Dermis blood vessel endothelial cell (primary cell): ENCODE measurements at places on chromosomes 4 and X.

- no peak for DNase-seq
Measured at GRCh38 chr4:16116493-16116990, 32.7 kb upstream of the PROM1 start.

DNA sequence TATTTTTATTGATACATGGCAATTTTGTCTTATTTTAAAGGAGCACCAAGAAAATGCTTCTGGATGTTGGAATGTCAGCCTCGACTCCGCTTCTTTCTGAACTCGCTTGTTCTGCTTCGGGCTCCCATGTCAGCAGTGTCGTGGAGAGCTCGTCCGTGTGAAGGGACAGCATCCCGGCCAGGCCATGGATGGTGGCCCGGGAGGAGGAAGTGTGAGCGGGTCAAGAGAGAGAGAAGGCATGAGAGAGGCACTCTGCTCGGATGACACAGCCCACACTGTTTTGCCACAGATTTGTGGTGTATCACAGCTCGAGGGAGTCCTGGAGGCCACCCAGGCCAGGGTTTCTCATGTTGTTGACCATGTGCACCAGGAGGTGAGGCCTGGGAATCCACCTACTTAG is 107.0 kb downstream of the TRAPPC11 start:
- DNase-seq, result no peak

DNA sequence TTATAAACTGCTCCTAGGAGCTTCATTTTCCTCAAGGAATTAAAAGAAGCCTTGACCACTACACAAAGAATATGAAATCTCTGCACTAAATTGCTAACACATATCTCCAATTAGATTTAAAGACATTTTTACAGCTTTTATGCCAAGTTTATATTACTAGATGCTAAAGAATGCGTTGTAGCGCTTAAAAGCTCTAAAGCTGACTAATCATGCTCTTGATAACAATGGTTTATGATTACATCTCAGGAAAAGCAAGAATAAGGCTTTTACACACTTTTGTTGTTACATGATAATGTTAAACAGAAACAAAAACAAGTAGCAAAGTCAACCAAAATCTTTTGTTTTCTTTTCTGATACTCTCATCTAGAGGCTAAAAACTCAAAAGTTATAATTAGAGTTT is 44.7 kb downstream of the SLC10A7 start:
- peak; percentile 70 for DNase-seq

GRCh38 chr4:23889814-23890341 is at the start of gene PPARGC1A:
PPARGC1A (minus strand) TSS chr4:23890047; CDS start chr4:23889957, 90 bp downstream.
- no peak for DNase-seq

DNA sequence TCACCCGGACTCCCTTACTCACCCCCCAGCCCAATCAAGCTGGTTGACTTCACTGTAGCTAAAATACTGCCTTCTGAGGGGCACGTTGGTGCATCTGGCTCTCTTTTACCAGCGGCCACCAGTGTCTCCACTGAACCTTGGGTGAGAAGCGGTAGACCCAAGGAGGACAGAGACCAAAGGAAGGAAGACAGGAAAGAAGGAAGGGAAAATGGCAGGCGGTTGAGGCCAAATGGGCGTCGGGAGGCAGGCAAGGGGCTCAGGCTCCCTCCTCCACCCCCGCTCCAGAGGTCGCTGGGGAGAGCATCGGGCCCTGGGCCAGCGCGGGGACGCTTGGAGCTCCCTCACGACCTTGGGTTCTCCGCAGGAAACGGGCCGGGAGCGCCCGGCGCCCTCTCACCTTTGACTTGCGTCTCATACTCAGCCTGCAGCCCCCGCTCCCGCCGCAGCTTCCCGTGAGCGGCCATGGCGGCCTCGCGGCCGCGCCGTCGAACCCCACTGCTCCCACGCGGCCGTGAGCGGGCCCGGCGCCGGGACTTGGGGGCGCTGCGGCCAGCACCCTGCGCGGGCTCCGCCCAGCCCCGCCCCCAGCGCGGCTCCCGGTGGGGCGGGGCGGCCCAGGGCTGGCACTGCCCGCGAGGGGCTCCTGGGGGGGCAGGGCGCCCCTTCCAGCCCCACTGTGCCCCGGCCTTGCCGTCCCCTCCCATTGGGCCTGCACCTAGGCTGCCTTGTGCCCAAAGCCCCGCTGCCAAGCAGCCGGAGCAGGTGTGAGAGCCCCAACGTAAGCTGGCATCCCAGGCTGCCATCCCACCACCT is at the start of gene ARHGAP4:
Gene ARHGAP4, minus strand, starts transcription at position 526 of the 813 bp plus-strand sequence. Its CDS starts 62 bp downstream, at position 464.
- DNase-seq, result peak; percentile 17

DNA sequence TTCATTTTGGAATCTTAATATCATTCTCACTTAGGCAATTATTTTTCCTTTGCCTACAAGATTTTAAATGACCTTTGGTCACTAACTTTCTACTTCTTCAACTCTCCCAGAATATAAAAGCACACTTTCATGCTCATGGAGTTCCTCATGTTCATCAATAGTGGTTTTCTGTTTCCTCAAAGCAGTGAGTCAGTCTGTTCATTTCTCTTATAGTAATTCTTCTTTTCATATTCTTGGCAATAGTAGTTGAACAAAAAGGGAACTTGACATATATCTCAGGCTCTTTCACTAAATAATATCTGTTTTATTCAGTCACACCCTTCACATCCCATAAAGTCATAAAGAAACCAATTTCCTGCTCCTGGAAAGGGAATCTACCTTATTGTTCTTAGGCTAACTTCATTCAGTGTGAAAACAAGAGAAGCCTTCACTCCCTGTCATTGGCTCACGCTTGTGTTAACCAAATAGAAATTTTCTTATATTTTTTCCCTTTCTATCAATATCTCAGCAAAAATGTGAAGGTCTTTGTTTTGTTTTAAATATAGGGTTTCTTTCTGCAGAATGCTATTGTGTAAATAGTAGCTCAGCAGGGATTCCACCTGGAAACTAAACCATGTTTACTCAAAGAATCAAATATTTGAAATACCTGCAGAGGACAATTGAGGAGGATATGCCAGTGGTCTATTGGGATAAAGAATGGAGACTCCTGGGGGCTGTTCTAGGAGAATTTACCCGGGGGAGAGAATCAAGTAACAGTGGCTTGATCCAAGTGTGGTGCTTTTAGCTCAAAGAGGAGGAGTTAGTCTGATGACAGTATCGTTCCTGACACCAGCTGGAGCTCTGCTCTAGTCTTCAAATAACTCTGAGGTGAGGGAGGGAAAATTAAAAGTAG is 13.4 kb upstream of the TNIP3 start:
- DNase-seq, result no peak

- DNase-seq, result peak; percentile 8
Measured at GRCh38 chrX:132022198-132022966, 720 bp upstream of the STK26 start.

GRCh38 chr4:184343502-184344177 is 126.0 kb upstream of the ENPP6 start:
- DNase-seq, result peak; percentile 87

- DNase-seq, result no peak
Measured at GRCh38 chrX:133513123-133513522, 97.8 kb upstream of the GPC4 start.

- DNase-seq, result no peak
Measured at GRCh38 chr4:89164400-89164799, 53.1 kb downstream of the TIGD2 start.

DNA sequence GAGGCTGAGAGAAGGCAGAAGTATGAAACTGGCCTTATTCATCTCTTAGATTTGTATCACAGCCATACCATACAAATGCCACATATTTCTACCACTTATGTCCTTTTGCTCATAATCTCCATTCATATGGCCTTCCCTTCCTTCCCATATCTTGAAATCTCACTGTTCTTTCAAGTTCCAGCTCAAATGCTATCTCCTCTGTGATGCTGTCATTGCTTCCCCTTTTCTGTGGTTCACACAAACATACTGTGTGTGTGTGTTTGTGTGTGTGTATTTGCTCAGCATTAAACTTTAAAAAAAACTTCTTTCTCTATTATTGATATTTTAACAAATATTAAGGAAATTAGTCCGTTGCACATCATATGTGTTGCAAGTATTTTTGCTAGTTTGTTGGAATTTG is 26.7 kb downstream of the PHKA1 start:
- no peak for DNase-seq

GRCh38 chr4:8774071-8774470 is 97.6 kb downstream of the HMX1 start:
- DNase-seq, result no peak

DNA sequence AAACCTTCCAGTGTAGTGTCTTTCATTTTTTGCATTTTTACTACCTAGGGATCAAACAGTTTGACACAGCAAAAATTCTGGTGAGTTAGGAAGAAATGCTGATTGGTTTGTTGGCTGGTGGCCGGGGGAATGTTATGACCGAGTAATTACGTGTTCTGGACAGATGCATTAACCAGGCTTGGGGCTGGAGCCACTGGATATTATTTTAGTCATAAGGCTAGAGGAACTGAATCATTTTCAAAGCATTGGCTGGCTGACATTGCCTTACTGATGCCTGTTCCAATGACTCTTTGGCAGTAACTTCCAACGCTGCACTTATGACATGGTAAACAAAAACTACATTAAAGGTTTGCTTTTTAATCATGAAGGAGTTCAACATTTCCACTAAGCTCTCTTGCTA is 84.6 kb downstream of the FBXO8 start:
- DNase-seq, result peak; percentile 39

GRCh38 chrX:69531031-69531755 is 27.1 kb downstream of the NALF2 start:
- no peak for DNase-seq

DNA sequence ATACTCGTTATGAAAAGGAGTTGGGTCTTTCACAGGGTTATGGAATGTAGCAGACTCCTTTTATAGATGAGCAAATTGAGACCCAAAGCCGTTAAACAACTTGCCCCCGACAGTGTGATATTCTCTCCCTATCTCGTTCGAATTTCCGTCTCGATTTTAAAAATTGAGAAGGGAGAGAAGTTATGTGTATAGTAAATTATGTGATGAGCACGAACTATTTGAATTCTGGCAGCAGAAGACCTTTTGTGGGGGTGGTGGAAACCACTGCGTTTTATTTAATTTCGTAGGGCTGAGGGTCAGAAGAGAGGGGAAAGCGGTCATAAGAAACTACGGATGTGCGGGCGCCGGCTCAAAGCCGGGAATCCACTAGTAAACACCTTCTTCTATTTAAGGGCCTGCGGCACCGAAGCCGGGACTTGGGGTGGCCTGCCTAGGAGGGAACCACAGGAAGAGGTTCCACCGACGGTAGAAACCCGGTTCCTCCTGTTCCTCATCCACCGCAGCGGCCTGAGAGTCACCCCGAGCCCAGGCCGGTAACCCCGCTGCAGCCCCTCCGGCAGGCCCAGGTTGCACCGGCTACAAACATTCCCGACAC is 1.5 kb upstream of the DDX3X start:
- DNase-seq, result peak; percentile 53

- no peak for DNase-seq
Measured at GRCh38 chrX:6307156-6307555, 78.5 kb upstream of the NLGN4X start.

DNA sequence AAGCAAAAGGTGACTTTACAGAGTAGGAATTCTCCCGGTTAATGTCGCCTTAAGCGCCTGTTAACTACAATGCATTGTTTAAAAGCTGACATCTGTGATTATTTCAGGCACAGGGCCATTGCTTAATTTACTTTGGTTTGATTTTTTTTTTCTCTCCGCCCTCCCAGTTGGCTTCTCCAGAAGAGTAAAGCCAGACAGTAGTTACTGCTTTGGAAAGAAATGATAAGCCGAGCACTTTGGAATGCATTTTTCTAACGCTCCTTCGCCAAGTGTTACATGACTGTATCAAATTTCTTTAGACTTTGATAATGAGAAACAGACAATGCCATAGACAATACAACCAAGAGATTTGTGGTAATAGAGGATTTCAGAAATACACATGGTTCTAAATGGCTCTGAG is 383.0 kb upstream of the TENM3 start:
- no peak for DNase-seq

- DNase-seq, result no peak
Measured at GRCh38 chr4:70908993-70909556, 6.9 kb downstream of the MOB1B start.

DNA sequence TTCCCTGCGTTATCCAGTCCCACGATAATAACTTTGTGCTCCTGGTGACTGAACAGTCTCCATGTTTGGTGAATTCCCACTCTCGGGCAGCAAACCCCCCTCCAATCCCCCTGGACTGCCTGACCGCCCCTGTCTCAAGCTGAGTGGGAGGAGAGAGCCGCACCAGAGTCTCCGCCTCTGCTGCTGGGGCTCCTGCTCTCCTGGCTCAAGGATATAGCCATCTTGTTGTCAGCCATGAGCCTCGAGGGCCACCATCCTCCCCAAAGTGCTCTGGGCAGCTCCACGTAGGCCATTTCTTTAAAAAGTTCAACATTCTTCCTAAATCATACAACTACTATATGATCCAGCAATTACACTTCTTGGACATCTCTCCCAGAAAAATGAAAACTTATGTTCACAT is 49.3 kb upstream of the PGRMC1 start:
- no peak for DNase-seq

DNA sequence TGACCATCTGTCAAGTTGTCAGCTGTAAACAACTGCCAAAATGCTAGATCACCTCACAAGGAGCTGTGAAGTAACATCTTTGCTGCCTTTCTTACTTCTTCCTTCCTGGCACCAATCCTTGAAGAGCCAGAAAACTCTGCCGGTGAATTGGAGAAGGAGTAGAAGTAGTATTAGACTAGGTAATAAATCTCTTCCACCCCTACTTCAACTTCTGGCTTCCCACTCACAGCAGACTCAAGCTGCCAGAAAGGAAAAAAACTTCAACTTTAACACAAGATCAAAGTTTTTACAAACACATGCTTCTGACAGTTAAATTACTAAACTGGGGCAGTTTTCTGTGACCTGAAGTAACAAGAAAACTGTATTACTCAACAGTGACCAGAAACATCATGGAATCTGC is 164.7 kb upstream of the SLC7A11 start:
- no peak for DNase-seq

GRCh38 chr4:183610613-183611012 is 48.4 kb downstream of the RWDD4 start:
- no peak for DNase-seq

DNA sequence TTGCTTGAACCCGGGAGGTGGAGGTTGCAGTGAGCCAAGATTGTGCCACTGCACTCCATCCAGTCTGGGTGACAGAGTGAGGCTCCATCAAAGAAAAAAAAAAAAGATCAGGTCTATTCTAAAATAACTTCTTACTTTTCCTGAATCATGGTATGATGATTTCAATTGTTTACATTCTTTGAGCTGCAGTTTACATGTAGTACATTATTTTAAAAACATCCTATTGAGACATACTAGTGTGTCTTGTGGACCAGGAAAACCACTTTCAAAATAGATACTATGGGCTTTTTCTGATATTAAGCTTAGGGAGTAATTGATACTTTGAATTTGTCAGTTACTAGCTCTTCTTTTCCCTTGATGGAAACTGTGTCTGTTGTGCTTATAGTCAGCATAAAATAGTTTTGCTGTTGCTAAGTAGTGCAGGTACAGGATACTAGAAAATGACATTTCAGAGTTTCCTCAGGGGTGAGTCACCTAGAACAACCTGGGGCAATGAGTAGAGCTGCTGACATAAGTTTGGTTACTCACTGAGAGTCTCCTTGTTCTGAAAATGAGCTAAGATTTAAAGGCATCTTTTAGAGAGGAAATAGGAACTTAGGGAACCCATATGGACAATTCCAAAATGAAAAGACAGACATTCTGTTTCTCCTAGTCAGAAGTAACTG is 53.2 kb upstream of the C4orf54 start:
- DNase-seq, result no peak
